NCI-H526 treated with DMSO at 0.1 percent for 48 hours (cell line): ENCODE measurements at places on chromosomes 2 and 18.

DNA sequence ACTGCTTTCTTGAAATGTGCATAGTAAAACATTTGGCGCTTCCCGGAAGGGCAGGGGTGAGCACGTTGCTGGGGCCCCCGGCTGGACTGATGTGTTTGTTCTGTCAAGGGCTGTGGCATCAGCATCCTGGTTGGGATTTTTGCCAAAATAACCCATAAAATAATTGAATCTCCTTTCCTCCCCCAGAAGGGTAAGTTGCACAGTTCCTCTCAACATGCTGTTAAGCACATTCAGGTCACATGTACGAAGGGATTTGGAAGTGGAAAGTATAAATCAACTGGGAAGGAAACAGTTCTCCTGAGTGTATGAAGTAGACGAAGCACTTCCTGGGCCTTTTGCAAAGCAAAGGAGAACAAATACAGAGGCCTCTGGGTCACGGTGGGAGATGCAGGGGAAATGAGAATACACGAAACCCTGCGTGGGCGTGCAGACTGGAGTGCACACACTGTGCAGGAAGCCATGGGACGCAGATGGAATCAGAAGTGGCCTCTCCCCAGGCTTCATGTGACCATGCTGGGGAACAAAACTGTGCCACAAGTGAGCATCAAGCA is 183.9 kb downstream of the LPIN1 start:
- no peak for DNase-seq

- no peak for DNase-seq
These were observed 25.5 kb upstream of the SEC11C start for GRCh38 chr18:59114160-59114559.

GRCh38 chr2:31008561-31009114 is 129.6 kb downstream of the GALNT14 start:
- DNase-seq = no peak

GRCh38 chr18:9604348-9604747 is 10.0 kb downstream of the PPP4R1 start:
- DNase-seq = no peak

DNA sequence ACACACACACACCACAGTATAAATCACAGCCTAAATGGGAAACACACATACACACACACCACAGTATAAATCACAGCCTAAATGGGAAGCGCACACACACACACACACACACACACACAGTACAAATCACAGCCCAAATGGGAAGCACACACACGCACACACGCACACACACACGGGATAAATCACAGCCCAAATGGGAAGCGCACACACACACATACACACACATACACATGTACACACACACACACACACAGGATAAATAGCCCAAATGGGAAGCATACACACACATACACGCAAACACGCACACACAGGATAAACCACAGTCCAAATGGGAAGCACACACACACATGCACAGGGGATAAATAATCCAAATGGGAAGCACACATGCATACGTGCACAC is 68.1 kb downstream of the ADNP2 start:
- DNase-seq = no peak
